ENCODE measurements at places on chromosomes 2 and 18.

DNA sequence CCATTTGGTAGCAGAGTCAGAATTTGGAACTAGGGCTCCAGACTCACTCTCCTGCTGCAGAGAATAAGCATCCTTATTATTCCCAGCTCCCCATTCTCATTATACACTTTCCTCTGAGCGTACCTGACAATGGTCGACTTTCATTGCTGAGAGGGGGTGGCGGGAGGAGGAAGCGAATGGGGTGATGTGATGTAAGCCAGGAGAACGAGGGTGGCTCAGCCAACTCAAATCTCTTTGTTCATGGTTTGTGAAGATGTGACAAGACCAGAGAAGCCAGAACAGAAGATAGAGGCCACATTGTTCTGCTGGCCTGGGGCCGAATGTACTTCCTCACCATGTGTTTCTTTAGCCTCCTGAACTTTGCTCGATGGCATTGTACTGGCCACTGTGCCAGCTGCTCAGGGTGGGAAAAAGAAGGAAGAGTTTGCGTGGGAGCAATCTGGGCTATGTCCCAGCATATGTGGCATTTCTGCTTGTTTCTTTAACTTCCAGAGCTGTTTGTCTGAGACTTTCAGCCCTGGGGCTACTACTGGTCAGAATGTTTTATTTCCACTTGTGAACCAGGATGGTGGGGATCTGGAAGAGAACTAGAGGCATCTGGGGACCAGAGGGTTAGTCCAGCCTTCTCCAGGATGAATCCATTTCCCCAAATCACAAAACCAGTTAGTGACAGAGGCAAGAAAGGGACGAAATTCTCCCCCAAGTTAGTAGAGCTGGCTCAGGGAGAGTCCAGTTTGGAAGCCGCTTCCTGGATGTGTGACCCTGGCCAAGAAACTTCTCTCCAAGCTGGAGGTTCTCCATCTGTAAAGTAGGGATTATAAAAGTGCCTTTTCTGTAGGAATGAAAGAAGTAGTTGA lies 62.6 kb downstream of the MOGAT1 start:
- no peak for DNase-seq

DNA sequence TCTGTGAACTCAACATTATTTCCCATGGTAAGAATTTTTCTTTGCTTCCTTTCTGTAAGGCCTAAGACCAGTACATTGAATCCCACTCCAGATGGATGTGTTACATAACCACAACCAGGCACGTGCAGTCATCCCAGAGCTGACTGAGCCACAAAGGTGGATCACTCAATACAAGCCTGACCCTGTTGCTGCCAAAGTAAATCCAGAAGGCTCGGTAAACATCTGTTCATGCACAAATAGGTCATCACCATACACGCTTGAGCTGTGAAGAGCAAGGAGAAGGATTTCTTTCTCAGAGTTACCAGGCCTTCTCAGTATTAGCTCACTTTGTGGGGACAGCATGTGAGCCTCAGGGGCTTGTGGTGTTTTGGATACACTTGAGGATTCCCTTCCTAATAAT lies 791.4 kb upstream of the FANCL start:
- DNase-seq: no peak

DNA sequence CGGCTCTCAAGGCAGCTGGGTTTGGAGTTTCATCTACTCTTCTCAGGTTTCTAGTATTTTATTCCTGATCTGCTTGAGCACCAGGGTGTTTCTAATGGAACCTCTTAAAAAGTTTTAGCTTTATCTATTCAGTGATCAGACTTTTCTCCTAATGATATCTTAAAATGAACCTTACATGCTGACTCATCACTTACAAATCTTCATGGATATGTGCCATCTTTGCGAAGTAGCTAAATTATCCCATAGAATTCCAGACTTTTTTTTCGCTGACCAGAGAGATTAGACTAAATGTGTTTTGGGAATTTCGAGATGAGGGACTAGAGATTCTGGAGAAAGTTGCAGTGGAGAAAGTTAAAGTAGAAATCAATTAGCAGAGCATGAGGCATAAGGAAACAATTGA lies 401.0 kb downstream of the GRB14 start:
- DNase-seq: no peak

GRCh38 chr18:49584394-49584793 lies 22.5 kb downstream of the LIPG start:
- no peak for DNase-seq

GRCh38 chr2:140248623-140249022 lies 1468.4 kb upstream of the NXPH2 start:
- DNase-seq: no peak

GRCh38 chr2:25666218-25666617 lies 7.2 kb downstream of the DTNB start:
- no peak for DNase-seq

GRCh38 chr2:72975017-72975416 lies 57.7 kb downstream of the EMX1 start:
- DNase-seq: no peak

DNA sequence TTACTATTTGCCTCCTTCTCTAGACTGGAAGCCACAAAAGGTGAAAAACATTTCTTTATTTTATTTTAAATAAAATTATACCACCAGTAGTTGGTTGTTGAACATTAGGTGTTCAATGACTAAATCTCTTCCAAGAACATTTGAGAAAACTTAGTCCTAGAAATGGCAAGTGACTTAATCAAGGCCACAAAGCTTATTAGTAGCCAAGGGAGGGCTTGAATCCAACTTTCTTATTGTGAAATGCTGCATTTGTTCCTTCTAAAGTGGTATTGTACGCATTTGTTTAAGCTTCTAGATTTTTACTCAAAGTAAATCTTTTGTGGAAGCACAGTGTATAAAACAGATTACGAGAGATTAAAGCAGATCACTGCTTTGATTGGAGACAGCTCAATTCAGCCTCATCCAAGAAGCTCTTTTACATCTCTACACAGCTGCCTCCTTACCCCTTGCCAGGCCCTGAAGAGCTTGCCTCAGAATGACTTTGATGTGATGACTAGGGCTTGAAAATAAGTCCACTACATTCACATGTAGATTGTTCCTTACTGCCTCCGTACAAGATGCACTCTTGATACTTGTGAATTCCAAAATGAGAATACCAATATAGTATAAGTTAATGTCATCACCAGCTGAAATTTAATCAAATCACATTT lies 244.8 kb downstream of the XIRP2 start:
- DNase-seq: no peak

DNA sequence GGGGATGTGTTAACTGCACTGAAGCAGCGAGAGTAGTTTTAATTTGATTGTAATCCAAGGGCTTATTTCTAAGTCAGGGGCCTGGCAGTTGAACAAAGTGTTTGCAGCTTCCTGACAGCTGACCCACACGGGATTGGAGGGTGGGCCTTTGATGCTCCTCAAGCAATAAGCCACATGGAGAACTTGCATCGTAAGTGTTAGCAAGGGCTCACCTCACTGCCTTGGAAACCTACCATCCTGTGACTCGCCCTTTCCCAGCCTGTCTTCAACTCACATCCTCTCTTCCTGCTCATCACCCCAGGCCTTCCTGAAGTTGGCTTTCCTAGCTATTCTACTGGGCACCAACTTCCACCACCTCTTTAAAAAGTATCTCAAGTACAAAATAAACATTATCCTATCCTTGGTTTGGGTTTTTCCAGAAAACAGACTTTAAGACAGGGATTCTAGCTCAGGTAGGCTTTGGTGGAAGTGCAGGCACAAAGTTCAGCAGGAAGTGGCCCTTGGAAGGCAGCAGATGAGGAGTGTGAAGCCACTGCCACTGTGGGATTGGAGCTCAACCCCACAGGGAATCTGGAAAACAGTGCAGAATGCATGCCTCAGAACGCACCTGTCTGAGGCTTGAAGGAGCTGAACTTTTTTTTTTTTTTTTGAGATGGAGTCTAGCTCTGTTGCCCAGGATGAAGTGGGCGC lies 31.6 kb downstream of the B3GNT2 start:
- no peak for DNase-seq
